ENCODE measurements at places on chromosomes 3 and 15.

DNA sequence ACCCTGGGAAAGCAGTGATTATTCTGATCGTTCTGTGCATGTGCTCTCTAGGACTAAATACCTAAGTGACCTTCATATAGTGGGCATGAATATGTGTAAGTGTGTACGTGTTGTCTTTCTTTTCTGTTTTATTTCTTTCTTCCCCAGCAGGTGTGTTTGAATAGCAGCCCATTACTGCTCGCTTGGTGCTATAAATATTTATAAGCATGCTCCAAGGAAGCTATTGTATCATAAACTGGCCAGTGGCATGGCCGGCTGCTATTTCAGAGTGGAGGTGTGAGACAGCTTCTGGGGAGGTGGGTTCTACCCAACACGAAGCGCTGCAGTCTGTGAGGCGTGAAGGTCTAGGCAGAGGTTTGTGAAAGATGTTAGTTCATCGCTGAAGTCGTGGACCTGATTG lies 641.8 kb downstream of the NTRK3 start:
- DNase-seq = no peak

GRCh38 chr3:135491491-135492205 lies 473.9 kb upstream of the PPP2R3A start:
- DNase-seq = no peak

GRCh38 chr3:46576879-46577278 lies 10.8 kb upstream of the LRRC2 start:
- no peak for DNase-seq

GRCh38 chr3:194313560-194314387 lies 37.4 kb downstream of the CPN2 start:
- no peak for DNase-seq

GRCh38 chr15:100753503-100753902 lies 126.1 kb upstream of the ALDH1A3 start:
- DNase-seq = no peak

DNA sequence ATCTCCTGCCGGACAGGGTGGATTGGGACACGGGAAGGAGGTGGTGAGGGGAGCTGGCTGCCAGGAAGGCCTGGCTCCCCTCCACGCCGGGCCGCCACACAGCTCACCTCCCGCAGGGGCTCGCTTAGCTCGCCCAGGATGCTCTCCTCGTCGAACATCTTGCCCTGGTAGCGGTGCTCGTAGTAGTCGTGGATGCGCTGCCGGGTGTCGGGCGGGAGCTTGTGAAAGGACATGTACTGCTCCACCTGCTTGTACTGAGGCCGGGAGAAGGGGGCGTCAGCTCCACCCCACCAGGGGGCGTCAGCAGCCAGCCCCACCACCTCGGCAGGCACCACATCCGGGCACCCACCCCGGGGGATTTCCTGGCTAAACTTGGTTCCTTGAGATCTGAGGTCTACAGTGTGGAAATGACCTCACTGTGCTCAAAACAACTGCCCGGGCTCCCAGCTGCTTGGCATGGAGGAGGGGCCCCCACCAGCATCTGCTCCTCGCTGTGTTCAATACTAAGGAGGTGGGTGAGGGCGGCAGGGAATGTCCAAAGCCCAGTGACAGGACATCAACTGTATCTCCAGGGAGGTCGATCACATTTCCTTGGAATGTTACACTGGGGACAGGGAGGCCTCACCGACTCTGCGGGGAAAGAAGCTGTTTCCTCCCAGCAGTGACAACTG lies 43.4 kb downstream of the HCN4 start:
- DNase-seq = peak; percentile 32

DNA sequence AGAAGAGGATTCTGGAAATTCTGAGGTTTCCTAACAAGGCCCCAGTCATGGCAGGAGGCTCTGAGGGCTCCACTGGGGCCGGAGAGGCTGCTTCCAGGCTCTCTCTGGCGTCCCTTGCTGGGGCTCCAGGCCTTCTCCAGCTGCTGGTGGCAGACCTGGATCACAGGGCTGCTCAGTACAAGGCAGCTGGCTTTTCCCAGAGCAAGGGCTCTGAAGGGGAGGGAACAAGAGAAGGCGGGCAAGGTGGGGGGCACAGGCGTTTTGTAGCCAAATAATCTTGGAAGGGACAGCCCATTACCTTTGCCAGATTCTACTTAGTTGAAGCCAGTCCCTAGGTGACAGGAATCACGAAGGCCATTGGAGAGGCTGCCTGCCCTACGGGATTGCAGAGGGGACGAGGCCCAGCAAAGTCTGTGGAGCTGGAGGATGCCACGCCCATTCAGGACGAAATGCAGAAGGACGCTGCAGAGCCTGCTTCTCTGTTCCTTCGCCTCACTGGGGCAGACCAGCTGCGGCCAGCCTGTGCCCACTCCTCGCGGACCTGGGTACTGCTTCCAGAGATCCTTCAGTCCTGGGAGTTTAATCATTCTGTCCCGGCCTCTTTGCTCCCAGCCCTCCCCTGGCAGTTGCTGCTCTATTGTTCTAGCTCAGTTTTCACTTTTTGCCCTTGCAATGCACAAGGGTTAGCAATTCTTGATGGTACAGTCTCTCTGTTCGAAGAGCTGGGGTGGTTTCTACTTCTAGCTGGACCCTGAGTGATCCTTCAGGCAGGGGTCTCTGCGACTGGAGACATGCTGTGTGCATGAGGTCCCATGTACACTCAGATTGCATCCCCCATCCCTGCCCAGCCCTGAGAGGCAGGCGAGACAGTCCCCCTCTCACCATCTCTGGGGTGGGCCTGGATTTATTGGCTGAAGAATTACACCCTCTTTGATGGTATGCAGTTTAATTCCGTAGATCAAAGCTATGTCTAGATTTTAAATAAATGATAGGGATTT lies 149.3 kb upstream of the MEF2A start:
- DNase-seq = no peak

DNA sequence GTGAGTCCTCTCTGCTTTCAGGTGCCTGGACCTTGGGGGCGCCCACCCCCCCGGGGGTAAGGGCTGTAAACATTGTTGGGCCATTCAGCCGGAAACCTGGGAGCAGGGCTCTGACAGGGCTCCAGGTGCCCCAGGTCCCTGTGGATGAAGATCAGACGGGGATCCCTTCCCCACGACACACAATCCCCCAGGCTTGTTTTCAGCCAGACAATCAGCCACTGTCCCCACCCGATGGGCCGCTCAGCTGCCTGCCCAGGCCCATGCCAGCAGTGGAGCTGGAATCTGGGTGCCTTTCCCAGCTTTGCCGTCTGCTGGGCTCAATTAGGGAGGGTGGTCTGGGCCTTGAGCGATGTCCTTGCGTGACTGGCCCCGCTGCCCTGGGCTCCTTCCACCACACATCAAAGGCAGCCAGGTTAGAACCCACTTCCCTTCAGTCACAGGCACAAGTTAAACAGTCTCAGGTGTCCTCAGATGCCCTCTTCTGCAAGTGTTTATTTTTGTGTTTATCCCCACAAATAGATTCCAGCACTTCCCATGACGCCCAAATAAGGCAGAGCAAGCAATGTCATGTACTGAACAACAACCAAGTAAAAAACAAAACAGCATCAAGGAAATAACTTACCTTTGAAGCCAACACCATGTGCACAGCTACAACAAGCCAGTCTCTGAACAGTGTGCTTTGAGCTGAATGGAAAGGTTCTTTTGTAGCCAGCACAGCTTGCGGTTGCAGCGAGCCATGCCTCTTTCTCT lies 77.0 kb upstream of the ALDH1A3 start:
- DNase-seq = no peak

DNA sequence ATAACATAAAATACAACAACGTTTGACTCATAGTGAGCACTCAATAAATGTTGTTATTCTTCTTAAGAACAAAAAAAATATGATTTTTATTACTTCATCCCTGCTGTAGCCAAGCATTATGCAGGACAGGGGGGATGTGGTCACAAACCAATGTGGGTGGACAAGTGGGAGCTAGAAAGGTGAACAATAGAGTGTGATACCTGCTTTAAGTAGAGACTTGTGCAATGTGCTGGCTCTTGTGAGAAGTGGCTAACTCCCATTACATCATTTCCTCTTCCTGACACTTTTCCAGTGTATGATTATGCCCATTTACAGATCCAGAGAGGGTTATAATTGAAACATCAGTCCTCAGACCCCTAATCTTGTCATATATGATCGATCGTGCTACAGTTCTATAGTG lies 193.6 kb downstream of the UBE2E2 start:
- peak; percentile 24 for DNase-seq

GRCh38 chr15:71626596-71627088 lies 183.7 kb upstream of the NR2E3 start:
- no peak for DNase-seq

DNA sequence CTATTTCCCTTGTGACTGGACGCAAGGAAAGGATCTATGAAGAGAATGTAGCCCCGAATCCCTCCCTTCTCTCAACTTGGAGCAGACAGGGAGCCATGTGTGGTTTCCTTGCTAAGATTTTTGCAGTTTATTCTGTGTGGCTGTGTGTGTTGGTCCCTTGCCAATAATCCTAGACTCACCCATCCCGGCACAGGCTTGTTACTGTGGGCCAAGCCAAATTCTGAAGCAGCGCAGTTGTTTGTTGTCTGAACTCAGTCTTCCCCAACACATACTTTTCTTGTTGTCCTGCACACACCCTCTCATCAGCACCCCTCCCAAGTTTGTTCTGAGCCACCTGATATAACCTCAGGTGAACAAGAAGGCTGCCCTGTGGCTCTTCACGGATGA lies 193.3 kb upstream of the CTDSPL start:
- no peak for DNase-seq

DNA sequence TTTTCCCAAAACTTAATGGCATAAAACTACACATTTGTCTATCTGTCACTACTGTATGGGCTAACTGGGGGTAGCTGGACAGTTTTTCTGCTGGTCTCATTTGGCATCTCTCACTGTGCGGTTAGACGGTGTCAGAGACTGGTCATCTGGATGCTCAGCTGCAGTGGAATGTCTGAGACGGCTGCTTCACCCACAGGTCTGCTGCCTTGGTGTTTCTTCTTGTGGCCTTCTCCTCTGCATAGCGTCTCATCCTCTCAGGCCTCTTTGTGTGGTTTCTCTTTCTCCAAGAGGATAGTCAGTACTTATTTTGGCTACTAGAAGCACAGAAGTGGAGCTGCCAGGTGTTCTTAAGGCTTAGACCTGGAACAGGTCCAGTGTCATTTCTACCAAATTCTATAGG lies 35.9 kb upstream of the GOLGA6L9 start:
- DNase-seq = no peak

DNA sequence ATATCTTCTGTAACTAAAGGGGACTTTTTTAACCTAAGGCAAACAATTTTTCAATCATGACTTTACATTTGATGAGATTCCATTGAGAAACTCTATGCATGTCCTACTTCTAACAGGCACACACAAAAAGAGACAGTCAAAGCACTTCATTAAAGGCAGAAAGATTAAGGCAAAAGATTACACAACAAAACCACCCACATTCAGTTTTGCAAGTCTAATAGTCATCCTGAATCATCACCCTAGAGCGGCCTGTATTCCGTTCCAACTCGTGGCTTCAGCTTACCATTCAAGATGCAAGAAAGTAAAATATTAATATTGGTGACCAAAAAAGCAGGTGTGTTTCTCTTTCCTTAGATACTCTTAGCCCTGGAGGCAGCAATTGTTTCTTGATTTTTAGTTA lies 205.9 kb downstream of the P3H2 start:
- DNase-seq = peak; percentile 47

- DNase-seq = peak; percentile 47
These were observed 461 bp downstream of the XRN1 start for GRCh38 chr3:142447301-142447851.

DNA sequence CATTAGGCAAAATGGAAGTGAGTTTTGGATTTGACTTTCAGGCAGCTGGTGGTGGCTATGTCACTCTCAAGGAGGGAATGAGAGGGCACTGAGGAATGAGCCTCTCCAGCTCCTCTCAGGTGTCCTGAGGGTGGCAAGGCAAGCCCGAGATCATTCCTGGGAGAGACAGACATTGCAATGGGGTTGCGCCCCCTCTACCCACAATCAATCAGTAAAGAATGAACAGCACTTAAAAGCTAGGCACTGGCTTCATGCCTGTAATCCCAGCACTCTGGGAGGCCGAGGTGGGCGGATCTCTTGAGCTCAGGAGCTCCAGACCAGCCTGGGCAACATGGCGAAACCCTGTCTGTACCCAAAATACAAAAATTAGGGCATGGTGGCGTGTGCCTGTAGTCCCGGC lies 14.1 kb upstream of the SHF start:
- no peak for DNase-seq

DNA sequence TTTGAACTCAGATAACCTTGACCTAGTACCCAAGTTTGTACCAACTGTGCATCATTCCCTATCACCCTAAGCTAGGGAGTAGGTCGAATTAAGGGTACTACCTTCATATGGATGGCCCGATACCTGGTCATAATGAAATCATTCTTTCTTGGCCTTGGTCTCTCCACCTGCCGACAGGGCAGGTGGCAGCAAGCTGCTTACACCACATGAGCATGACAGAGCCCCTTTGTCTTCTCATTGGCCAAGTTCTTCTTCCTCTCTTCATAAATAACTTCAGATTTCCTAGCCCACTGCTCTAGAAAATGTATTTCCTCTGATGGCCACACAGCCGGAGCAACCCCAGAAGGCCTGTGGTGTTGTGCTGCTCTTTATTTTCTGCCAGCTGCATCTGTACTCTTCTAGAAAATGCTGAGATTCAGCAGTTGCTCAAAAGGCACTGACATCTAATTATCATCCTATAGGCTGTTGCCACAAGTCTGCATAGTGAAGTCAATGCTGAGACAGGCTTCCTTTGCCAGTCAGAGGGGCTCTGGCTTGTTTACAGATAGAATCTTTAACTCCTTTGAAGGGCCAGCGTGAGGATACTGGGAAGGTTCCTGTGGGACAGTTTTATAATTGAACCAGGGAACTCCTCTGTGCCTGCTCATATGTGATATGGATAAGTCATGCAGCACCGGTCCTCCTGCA lies 304.2 kb downstream of the PTPRG start:
- no peak for DNase-seq

GRCh38 chr3:55297706-55298105 lies 189.4 kb downstream of the WNT5A start:
- no peak for DNase-seq

- no peak for DNase-seq
These were observed 24.5 kb downstream of the NIPA1 start for GRCh38 chr15:22810853-22811338.

- DNase-seq = no peak
These were observed 13.6 kb downstream of the SCN11A start for GRCh38 chr3:39038165-39038564.

DNA sequence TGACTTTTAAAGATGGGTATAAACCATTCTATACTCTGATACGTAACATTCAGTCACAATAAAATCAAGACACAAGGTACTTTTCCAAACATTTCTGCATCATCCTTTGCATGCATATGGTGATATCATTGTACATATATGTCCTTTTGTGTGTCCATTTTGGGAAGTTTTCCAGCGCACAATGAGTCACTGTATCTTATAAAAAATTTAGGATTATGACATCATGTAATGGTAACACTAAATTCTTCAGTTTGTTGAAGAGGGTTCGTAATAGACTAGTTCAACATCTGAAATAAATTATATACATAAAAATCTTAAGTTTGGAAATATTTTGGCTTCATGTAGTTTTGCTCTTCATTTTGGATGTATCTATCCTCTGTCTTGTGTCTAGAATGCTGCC lies 480.9 kb downstream of the ROBO1 start:
- no peak for DNase-seq

- no peak for DNase-seq
These were observed 171.1 kb upstream of the TLE3 start for GRCh38 chr15:70268698-70269251.

All from suppressor macrophage treated with lipopolysaccharide for 1 hour (primary cell).